Heart right ventricle (tissue), 16 donors: ENCODE measurements at places on chromosomes 5 and 9. TPM values are rescaled to one million over a fixed set of nuclear protein-coding genes. Genes with fewer than 3 reads are reported as not detected.

Gene AGXT2
- total RNA-seq = not detected

Gene DDX4
- total RNA-seq = not detected

Gene INSL4
- total RNA-seq = not detected

Gene RLN1
- not detected for total RNA-seq

Gene PCDHGC5
- total RNA-seq = 3.5 TPM

Gene ADAMTSL1
- total RNA-seq = 2.0 TPM

Gene PLAC8L1
- total RNA-seq = not detected

Gene C1QTNF2
- total RNA-seq = 1.00 TPM

Gene HAPLN1
- total RNA-seq = 1.5 TPM

DNA sequence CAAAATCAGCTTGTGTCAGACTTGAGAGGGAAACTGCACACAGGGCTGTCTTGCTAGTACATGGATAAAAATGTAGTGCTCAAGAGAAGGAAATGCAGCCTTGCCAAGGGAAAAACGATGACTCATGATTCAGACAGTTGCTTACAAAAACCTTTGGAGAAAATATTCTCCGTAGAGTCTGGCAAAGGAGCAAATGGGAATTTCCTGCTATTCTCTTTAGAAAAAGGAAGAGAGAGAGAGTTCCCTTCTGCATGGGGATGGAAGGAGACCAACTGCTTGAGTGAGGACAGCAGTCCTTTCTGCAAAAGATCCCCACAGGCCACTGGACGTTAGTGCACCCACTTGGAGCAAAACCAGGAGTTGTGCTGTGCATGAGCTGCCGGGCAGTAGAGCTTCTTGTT, 7.6 kb downstream of the IFNB1 start:
- no peaks in the 10 kb centered on the region for H3K36me3 ChIP-seq
- no peak overlapping the region for H3K27ac ChIP-seq
- peak; percentile 73 for DNase-seq

DNA sequence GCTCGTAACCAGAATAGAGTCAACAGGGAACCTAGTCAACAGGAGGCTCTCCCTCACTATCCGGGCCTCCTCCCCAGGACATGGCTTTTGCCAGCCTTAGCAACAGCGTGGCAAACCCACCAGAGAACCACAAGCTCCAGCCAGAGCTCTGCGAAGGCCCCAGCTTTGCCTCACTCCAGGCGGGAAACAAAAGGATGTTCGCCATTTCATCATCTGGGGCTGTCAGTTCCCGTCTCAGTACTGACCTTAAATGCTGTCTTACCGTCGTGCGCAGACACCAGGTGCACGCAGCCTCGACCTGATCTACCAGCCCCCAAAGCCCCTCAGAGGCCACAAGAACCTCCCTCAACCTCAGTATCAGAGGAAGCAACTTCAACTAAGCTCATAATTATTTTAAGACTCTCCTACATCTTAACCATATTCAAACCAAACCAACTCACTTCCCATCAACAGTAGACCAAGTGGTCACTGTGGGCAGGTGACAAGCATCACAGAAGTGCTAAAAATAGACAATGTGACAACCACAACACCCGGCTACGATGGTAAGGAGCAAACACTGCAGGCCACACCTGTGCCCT, 71.4 kb downstream of the SEMA4D start:
- DNase-seq = no peak
- no peak overlapping the region for H3K27ac ChIP-seq
- H3K4me3 ChIP-seq = no peak overlapping the region
- no peaks in the 10 kb centered on the region for H3K36me3 ChIP-seq
- no peaks in the 10 kb centered on the region for H3K4me1 ChIP-seq
- H3K27me3 ChIP-seq = no peaks in the 10 kb centered on the region

DNA sequence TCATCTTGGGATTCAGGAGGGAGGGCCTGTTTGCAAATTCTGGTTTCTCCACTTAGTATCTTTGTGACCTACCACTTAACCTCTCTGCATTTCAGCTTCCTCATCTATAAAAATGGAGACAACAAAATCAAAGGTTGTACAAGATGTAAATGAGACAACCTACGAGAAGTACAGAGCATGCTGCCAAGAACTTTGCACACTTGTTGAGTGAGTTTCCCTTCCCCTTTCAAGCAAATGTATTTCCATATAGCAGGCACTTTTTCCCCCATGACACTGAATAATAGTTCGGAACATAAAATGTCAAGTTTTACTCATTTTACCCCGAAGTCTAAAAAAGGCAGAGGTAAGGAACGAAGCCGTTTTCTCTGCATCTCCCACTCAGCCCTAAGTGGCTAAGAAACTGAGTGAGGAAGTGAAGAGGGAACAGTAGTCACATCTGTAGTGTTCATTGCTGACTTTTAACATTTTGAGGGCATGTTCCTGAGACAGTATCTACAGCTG, 159.0 kb downstream of the TLE1 start:
- H3K36me3 ChIP-seq = no peaks in the 10 kb centered on the region
- DNase-seq = no peak
- no peaks in the 10 kb centered on the region for H3K4me1 ChIP-seq
- H3K27ac ChIP-seq = no peak overlapping the region
- H3K4me3 ChIP-seq = no peak overlapping the region

DNA sequence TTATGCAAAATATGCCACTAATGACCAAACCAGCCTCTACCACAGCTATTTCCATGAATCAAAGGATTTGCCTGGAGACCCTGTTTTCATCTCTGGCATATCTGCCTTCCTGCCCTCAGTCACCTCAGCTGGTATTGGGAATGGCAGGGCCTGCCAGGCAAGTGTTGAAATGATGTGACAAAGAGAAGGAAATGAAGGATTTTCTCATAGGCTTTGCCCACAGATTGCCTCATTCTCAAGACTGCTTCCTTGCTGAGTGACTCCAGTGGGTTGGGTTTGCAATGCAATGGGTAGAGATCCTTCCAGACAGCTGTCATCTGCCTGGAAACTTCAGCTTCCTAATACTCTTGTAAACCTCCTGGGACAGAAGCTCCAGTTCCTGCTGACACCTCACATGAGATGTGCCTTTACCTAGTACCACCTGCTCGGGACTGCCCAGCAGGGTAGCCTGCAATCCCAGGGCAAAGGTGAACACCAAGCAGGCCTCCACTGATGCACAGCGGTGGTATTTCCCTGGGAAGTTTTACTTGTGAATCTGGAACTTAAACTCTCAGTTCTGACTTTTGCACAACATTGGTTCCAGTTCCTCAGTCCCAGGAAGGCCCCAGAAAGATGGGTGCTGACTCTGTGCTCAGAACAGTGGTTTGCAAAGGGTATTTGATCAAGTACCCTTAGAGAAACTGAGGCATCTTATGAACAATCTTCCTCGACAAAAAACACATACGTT, 64.8 kb upstream of the SLC1A1 start:
- H3K4me1 ChIP-seq = peaks cover 17% of the 10 kb centered on the region
- peak overlapping the region; percentile 10 for H3K27ac ChIP-seq
- no peaks in the 10 kb centered on the region for H3K36me3 ChIP-seq
- H3K27me3 ChIP-seq = no peaks in the 10 kb centered on the region
- H3K4me3 ChIP-seq = no peak overlapping the region

GRCh38 chr5:135289651-135290050, 109.4 kb downstream of the MACROH2A1 start:
- no peaks in the 10 kb centered on the region for H3K4me1 ChIP-seq
- H3K36me3 ChIP-seq = no peaks in the 10 kb centered on the region
- H3K27me3 ChIP-seq = peaks cover 2% of the 10 kb centered on the region
- no peak overlapping the region for H3K4me3 ChIP-seq
- H3K27ac ChIP-seq = no peak overlapping the region

GRCh38 chr9:129401623-129402370, 219.1 kb downstream of the C9orf50 start:
- H3K4me1 ChIP-seq = peaks cover 23% of the 10 kb centered on the region
- peak overlapping the region; percentile 77 for H3K27ac ChIP-seq
- no peaks in the 10 kb centered on the region for H3K27me3 ChIP-seq
- DNase-seq = peak; percentile 56
- no peaks in the 10 kb centered on the region for H3K36me3 ChIP-seq

GRCh38 chr9:6905850-6906375, 148.1 kb downstream of the KDM4C start:
- no peaks in the 10 kb centered on the region for H3K4me1 ChIP-seq
- H3K27me3 ChIP-seq = no peaks in the 10 kb centered on the region
- no peak overlapping the region for H3K4me3 ChIP-seq
- no peak for DNase-seq
- H3K36me3 ChIP-seq = no peaks in the 10 kb centered on the region
- H3K27ac ChIP-seq = no peak overlapping the region

DNA sequence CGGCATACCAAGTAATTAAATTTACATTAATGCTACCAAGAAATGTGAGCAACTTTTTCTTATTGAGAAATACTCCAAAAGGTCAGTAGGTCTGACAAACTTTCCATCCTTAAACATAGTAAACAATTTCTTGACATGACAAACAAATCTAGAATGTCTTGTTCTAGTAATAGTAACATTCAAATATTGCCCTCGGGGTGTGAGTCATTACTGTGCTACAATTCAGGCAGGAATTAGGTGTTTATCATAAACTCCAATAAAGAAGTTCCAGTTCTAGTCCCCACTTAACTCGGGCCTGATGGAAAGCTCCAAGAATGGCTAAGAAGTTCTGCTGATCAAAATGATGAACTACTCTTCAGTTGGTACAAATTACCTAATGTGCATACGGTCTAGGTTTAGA, 235.6 kb upstream of the TUSC1 start:
- no peaks in the 10 kb centered on the region for H3K36me3 ChIP-seq
- no peaks in the 10 kb centered on the region for H3K27me3 ChIP-seq
- H3K4me3 ChIP-seq = no peak overlapping the region
- DNase-seq = no peak
- no peaks in the 10 kb centered on the region for H3K4me1 ChIP-seq

GRCh38 chr5:56367748-56368147, 134.6 kb upstream of the ANKRD55 start:
- no peaks in the 10 kb centered on the region for H3K4me1 ChIP-seq
- no peak overlapping the region for H3K4me3 ChIP-seq
- H3K36me3 ChIP-seq = no peaks in the 10 kb centered on the region
- H3K27ac ChIP-seq = no peak overlapping the region

GRCh38 chr5:167587772-167588437, 703.5 kb upstream of the WWC1 start:
- H3K27me3 ChIP-seq = no peaks in the 10 kb centered on the region
- H3K4me1 ChIP-seq = no peaks in the 10 kb centered on the region
- peak; percentile 11 for DNase-seq
- H3K36me3 ChIP-seq = no peaks in the 10 kb centered on the region
- H3K27ac ChIP-seq = no peak overlapping the region

DNA sequence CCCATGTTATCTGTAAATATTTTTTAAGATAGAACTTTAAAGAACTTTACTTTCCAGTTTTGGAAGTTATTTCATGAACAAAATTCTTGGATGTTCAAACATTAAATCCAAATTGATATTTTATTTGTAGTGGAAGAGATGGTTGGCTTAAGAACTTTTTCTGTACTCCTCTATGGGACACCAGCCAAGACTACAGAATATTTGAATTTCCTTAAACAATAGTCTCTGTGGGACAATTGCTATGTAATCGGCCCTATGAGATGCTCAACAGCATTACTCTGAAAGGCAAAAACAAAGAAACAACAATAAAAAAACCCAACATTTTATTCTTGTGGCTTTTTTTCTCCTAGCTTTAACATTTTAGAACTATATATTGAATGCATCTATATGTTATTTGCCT, 289.3 kb downstream of the ARHGEF28 start:
- DNase-seq = no peak
- no peak overlapping the region for H3K27ac ChIP-seq
- H3K27me3 ChIP-seq = no peaks in the 10 kb centered on the region
- peaks cover 13% of the 10 kb centered on the region for H3K4me1 ChIP-seq

- no peaks in the 10 kb centered on the region for H3K36me3 ChIP-seq
- no peaks in the 10 kb centered on the region for H3K27me3 ChIP-seq
- H3K27ac ChIP-seq = peak overlapping the region; percentile 20
- H3K4me1 ChIP-seq = peaks cover 7% of the 10 kb centered on the region
These were observed 514.2 kb downstream of the SPOCK1 start for GRCh38 chr5:136984772-136985446.

- H3K27me3 ChIP-seq = no peaks in the 10 kb centered on the region
- DNase-seq = peak; percentile 93
- no peak overlapping the region for H3K4me3 ChIP-seq
- H3K27ac ChIP-seq = peak overlapping the region; percentile 27
These were observed 24.3 kb upstream of the PTGES start for GRCh38 chr9:129776938-129777768.

DNA sequence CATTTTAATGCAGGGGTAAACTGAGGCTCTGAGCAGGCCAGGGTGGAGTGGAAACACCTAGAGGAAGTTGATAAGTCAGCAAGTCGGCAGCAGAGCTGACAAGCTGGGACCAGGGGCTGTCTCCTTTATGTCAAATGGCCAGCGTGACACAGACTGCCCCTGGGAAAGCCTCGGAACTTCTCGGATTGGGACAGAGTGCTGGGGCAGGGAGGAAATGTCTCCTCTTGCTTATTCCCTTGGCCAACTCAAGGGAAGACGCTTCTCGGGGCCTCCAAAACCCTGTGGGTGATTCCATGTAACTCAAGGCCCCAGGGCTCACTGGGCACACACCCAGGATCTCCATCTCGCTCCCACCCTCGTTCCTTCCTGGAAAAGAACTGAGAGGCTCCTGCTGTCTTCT, 25.4 kb upstream of the ANXA6 start:
- H3K27ac ChIP-seq = no peak overlapping the region
- no peaks in the 10 kb centered on the region for H3K4me1 ChIP-seq
- H3K27me3 ChIP-seq = no peaks in the 10 kb centered on the region

DNA sequence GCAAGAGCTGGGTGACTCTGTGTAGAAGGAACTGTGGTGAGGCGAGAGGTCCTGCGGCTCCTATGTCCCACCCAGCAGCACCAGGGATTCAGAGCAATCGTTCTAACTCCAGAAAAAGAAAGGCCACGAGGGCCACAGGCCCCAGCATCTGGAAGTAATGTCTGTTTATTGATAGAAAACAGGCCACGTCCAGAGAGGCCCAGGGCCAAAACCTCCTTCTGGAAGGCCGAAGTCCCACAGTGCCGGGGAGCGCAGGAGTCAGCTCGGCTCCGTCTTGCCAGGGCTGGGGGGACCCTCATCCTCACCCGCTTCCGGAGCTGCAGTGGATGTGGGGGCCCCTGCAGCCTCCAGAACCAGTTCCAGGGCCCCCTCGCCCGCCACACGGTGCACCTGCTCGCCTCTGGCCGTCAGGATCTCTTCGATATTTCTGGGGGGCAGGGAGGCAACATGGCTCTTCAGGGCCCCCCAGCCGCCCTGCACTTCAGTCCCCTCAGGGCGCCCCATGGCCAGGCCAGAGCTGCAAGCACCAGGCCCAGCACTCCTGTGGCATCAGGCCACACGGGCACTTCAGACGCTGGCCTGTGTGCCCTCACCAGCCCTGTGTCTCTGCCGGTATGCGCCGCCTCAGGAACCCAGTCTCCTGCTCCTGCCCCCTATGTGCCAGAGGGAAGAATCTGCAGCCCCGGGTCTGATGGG, 1.6 kb downstream of the DNLZ start:
- H3K4me1 ChIP-seq = peaks cover 19% of the 10 kb centered on the region
- H3K27ac ChIP-seq = peak overlapping the region; percentile 94
- no peaks in the 10 kb centered on the region for H3K27me3 ChIP-seq

GRCh38 chr9:19441730-19442129, 32.9 kb downstream of the ACER2 start:
- no peaks in the 10 kb centered on the region for H3K27me3 ChIP-seq
- peaks cover 8% of the 10 kb centered on the region for H3K36me3 ChIP-seq
- no peak for DNase-seq
- no peak overlapping the region for H3K27ac ChIP-seq
- no peaks in the 10 kb centered on the region for H3K4me1 ChIP-seq
- H3K4me3 ChIP-seq = peak overlapping the region; percentile 17
